Eye (tissue), 1 donor: ENCODE measurements at places on chromosomes 3 and 15.

DNA sequence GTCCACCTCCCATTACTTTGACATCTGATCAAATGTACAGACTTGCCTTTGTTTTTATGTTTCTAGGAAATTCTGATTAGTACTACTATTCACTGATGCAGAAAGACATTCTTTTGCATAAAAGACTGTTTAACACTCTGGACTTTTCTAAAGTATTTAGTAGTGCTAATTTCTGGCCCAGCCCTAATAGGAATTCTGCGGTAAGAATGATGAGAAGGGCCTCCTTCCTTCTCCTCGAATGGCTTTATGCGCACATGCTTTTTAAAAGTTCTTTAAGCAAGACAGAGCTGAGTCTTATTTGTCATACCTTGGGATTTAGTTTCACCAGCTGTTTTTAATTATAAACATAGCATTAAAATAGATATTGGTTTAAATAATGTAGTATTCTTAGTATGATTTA, 192.3 kb upstream of the RBMS3 start:
- no peak for DNase-seq

- DNase-seq, result no peak
These were observed 148.9 kb downstream of the OXSM start for GRCh38 chr3:25938566-25939325.

DNA sequence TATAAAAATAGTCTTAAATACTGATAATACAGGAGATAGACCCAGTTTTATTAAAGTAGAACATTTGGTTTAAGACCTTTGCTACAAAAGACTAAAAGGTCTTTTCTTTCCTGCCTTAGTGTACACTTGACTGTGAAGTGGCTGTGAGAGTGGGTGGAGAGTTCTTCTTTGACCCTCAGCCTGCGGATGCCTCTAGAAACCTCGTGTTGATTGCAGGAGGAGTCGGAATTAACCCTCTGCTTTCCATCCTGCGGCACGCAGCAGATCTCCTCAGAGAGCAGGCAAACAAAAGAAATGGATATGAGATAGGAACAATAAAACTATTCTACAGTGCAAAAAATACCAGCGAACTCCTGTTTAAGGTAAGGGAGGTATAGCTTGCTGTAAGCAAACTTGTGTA, 36.5 kb downstream of the OXNAD1 start:
- DNase-seq, result no peak

DNA sequence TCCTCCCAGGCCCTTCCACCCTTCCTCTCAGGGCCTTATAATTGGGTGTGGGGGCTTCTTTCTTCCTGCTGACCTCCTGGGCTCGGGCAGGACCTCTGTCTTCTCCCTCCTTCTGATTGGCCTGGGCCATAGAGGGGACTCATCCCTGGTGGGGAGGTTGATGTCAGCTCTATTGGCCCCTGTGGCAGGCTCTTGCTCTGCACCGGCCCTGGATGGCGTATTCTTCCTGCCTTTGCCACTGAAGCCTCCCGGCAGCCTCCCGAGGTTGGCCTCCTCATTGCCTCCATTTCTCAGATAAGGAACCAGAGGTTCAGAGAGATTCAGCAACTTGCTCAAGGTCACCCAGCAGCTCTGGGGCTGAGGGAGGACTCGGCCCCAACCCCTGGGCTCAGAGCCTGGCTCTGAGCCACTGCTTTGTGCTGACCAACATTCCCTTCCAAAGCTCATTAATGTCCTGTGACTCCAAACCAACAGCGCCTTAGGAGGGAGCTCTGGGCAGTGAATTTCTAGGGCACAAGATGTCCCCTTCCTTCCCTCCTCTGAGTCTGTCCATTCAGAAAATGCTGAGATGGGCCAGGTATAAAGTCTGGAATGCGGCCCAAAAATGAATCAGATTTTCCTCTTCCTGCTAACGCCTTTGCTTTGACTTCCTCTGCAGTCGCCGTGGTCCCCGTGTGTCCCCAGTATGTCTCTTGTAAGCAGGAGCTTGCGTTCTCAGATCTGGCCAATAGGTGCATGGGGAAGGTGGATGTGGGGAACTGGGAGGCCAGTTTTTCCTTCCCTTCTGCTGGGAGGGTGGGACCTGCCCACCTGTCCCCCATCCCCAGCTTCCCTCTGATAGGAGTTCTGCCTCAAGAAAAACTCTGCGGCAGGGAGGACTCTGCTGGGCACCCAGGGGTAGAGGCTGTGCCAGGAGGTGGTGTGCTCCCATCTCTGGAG, 74.2 kb downstream of the HMCES start:
- DNase-seq, result no peak

DNA sequence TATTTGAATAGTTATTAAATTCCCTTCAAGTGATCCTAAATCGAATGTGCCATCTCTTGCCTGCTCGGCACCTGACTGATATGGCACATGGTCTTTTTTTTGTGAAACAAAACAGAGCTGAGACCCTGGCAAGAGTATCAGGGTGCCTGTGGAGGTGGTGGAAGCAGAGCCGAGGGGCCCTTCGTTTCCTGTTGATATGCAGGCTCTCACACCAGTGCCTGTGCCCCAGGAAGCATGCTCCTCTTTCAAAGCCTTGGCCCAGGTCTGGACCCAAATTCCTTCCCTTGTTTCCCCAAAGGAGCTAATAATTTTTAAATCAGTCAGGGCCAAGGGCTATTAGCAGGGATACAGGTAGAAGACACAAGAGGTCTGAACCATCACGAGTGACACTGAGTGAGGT, 21.5 kb upstream of the MRPS22 start:
- no peak for DNase-seq

DNA sequence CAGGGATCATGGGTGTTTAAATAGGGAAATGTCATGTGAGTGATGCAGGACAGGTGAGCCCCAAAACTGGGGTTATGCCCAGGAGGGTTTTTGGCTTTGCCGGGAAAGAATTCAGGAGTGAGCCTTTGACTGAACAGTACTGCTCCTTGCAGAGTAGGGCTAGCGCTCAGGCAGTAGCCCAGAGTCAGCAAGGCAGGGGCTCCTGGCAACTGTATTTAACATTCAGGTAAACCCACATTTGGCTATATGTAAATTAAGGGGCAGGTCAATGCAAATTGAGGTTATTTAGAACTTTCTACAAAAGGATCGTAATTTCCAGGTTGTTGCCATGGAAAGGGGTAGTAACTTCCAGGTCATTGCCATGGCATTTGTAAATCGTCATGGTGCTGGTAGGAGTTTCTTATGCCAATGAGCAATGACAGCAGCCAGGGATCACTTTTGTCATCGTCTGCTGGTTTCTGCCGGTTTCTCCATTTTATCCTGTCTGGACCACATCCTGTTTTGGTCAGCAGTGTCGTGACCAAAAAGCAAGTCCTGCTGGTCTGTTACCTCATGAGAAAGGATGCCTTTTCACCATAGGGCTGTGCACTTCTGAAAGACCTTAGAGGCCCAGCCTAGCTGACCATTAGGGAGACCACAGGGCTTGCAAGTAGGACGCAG, 24.3 kb downstream of the MTHFS start:
- DNase-seq, result no peak

GRCh38 chr15:65066001-65066634, 1.7 kb downstream of the RASL12 start:
- DNase-seq, result no peak

- peak; percentile 15 for DNase-seq
These were observed 50.7 kb upstream of the AP4E1 start for GRCh38 chr15:50857763-50858162.

- no peak for DNase-seq
These were observed 46.8 kb upstream of the VILL start for GRCh38 chr3:37943631-37944314.

DNA sequence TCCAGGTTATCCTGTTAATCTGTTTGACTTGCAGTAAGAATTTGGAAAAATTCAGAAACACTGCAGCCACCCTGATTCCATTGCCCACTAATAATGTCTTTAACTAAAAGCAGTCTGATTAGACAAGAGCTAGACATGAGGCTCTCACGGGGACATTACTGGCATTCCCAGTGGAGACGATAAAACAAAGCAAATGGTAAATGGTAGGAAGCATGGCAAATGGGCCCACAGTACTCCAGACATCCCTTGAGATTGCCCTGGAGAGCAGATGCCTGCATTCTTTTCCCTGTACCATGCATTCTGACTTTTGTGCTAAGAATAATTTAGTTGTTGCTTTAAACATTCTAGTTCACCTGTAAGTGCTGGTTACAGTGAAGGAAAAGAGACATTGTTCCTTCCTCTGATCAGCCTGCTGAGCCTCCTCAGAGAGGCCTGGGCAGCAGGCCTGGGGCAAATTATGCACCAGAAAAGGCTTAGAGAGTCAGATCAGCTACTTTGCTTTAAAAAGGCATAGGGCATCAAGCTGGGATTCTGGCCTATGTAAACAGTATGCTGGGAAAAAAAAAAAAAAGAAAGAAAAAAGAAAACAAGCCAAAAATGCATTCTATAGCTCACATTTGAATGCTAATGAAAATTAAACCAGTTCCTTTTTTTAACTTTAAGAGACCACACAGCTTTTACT, 204.6 kb downstream of the GABRG3 start:
- no peak for DNase-seq

- DNase-seq, result no peak
These were observed 43.7 kb downstream of the ZBTB11 start for GRCh38 chr3:101633186-101633585.

DNA sequence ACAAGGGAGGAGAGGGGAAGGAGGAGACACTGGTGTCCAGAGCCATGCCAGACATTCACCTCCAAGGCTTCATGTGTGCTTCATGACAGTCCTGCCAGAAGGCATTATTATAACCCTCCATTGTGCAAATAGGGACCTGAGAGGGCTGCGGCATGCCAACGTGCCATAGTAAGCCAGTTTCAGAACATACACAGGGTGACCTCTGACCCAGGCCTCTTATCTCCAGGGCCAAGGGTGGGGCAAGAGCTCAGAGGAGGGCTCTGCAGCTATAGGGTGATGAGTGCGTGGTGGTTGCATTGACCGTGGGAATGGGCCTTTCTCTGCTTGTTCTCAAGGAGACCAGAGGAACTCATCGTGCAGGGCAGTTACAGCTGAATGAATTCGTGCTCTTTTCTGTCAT, 9.7 kb upstream of the ACSBG1 start:
- no peak for DNase-seq

DNA sequence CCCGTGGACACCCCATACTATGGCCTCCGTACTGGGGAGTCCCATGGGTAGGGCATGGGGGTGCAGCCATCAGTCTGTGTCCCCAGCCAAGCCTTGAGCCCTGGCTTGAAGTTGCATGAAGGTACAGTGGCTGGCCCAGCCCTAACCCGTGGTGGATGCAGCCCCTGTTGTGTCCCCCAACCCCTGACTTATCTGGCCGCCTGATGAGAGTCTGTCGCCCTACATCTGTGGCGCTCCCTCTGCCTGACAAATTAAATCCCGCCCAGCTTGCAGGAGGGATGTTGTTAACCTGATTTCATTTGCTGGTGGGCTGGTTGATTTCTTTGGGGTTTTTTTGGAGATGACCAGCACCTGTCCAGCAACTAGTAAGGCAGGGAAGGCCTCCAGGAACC, 186.1 kb downstream of the APBA2 start:
- no peak for DNase-seq
